ENCODE measurements at places on chromosomes 5 and 9.

DNA sequence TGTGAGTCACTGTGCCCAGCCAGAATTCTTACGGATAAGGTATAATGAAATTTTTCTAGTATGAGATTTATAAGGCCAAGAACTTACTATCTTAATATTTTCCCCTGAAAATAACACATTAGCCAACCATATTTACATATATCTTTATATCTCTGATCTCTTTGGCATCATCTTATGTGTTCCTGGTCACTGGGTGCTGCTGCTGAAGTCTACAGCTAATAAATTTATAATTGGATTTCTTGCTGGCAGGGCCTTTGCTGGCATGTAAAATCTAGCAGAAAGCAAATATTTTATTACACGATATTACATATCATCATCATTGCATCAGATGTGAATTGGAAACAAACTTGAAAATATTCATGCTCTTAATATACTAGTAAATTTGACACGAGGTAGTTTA is 590.7 kb downstream of the ANXA1 start:
- no peak for DNase-seq

DNA sequence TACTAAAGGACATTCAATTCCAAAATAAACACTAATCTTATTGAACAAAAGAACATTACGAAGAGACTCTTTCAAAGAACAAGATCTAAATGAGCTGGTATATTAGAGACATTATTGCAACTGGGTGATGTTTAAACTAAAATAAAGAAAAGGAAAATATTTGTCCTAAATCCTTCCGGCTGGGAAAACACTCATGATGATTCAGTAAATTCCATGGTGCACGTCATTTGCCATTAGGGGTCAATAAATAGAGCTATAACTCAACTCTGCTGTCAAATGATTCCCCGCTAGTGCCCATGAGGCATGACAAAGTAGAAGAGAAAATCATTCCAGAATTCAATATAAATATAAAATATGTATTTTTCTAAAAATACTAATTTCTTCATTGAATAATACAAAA is 565.5 kb upstream of the TUSC1 start:
- DNase-seq, result no peak

GRCh38 chr9:136031741-136032730 is 63.1 kb downstream of the NACC2 start:
- DNase-seq, result no peak

DNA sequence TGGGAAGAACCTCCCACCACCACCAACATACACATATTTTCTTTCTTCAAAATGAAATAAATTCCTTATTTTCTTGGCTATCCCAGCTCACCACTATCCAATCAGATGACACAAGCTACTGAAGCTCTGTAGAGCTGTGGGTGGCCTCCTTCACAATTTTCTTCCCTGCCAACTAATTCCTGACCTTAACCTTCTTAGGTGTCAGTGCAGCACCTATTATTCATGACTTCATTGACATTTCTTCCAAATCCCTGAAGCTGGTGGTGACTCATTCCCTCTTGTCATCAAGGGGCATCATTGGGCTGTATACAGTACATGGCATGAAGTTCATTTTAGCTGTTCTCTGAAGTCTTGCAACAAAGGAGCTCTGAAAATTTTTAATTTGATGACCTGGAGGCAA is 42.0 kb upstream of the ADRA1B start:
- peak; percentile 43 for DNase-seq

DNA sequence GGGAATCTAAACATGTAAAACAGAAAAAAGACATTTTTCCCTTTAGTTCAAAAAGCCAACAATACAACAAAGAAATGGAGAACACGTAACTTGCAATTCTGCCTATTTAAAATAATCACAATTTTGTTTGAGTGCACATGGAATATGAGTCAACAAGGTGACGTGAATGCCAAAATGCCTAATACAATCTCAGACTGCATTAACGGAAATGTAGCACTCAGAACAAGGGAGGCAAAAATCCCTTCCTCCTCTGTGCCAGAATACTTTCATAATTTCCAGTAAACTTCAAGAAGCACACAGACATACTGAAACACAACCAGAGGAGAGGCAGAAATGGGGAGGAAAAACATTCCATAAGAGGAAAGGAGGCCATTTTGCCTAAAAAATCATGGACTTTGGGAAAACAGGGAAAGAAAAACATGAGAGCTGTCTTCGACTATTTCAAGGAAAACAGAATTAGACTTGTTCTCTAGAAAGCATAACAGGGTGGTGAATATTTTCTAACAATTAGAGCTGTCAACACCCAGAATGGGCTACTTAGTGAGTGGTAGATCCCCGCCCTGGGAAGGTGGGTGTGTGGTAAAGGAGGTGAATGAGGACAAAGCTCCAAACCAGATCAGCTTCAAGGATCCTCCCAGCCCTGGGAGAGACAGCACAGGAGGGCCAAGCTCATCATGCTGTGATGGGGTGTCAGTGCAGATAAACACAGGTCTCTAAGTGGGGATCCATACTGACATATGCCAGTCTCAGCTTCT is 48.2 kb downstream of the ABCA1 start:
- no peak for DNase-seq

DNA sequence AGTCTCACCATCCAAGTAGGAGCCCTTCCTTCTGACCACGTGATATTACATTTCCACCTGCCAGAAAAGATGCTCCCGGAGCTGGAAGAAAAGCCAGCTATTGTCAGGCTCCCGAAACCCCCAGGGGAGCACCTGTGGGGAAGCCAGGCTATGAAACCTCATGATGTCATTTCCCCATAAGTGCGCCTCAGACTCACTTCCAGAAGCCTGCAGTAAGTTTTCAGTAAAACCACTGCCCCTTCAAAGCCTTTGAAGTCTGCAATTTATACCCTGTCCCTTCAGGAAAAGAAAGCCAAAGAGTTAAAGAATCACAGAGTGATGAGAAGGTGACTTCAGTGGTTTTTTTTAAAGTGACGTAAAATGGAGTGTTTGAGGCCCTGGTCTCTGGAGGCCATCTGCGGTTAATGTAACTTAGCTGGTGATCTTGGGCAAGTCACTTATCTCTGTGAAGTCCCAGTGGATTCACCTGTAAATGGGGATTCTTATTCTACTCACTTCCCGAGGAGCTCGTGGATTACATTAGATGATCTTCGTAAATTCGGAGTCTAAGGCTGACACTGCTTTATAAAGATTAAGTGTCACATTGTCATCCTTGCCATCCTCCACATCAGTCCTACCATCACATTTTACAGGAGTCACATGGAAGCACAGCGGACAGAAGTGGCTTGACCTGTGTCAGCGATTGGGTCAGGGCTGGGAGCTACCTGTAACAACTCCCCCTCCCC is 2.6 kb upstream of the SEMA6A start:
- peak; percentile 8 for DNase-seq

DNA sequence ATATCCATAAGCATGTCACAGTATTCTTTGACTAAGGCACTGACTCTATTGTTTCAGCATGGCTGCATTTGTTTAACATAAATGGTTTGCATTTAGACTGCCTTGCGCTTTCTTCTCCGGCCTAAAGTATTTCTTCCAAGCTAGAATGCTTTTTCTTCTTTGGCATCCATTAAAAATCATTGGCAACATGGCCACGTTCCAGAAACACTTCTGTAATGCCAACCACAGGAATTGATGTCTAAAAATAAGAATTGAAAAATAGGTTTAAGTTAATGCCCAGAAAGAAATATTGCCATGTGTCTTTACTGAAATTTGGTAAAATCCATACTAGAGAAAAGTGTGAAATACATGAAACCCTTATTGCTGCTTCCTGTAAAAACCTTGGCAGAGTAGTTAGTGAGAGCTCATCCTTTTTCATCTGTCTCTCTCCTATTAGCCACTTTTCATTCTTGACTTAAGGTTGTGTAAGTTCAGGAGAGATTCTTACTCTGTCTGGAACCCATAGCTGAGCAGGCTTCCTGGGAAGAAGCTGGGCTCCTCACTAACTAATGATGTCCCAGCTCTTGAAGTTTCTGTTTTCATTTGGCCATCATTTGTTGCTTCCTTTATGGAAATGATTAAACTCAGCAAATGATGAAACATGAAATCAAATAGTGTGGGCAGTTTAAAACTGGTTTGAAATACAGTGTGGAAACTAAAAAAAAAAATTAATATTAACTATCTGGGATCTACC is 58.2 kb upstream of the RPS23 start:
- no peak for DNase-seq

- no peak for DNase-seq
These were observed 2.5 kb downstream of the CD14 start for GRCh38 chr5:140630292-140631035.

DNA sequence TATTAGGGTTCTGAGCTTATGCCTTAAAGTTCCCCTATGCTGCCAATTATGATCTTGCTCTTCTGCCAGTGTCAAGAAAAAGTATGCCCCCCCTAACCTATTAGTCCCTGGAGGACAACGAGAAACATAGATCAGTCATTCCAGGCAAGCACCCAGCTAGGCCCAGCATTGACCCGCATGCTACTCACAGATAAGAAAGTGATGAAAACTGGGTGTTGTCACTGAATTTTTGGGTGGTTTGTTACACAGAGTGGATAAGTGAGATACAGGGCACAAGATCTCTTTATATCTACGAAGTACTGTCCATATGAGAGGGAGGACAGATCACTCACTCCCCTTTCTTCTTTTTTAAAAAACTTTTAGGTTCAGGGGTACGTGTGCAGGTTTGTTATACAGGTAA is 6.4 kb upstream of the TEX48 start:
- no peak for DNase-seq

DNA sequence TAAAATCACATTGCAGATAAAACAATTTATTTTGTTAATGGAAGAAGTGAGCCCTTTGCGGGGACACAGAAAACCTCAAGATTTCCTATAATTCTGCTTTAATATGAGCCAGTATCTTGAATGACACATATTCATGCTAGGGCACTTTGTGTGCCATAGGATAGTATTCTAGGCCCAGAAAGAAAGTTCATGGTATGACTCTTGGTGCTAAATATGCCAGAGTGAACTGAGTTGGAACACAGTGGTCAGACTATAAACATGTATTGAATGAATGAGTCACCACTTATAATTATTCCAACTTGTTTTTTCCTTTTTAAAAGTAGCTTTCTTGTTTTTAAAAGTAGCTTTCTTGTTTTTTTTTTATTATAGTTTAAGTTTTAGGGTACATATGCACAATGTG is 46.0 kb downstream of the ADAMTS19 start:
- DNase-seq, result no peak

DNA sequence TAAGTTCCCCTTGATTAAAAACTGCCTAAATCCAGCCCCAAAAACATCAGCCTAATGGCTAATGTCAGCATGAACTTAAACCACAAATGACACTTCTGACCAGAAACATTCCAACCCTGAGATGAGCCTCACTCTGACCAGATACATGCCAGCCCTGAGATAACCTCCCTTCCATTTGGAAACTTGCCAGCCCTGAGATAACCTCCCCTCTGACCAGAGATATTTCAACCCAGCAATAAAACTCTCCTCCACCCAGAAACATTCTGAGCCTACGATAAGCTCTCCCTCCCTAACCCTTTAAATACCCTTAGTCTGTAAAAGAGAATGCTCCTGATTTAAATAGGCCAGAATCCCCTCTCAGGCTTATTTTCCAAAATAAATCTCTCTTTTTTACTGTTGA is 1035.7 kb upstream of the NUDT12 start:
- no peak for DNase-seq

- no peak for DNase-seq
These were observed 105.3 kb downstream of the PCSK1 start for GRCh38 chr5:96327722-96328121.
